CD4-positive, alpha-beta T cell treated with Interleukin-15 for 1 hour (primary cell): ENCODE measurements at places on chromosomes 12 and 14.

- DNase-seq, result no peak
Measured at GRCh38 chr12:71236133-71236660, 78.4 kb upstream of the TSPAN8 start.

GRCh38 chr12:120118321-120119061, 1.9 kb upstream of the RAB35 start:
- DNase-seq, result no peak

- DNase-seq, result no peak
Measured at GRCh38 chr14:65631040-65631439, 218.5 kb downstream of the FUT8 start.

GRCh38 chr14:31449971-31450610, 7.2 kb downstream of the DTD2 start:
- no peak for DNase-seq

DNA sequence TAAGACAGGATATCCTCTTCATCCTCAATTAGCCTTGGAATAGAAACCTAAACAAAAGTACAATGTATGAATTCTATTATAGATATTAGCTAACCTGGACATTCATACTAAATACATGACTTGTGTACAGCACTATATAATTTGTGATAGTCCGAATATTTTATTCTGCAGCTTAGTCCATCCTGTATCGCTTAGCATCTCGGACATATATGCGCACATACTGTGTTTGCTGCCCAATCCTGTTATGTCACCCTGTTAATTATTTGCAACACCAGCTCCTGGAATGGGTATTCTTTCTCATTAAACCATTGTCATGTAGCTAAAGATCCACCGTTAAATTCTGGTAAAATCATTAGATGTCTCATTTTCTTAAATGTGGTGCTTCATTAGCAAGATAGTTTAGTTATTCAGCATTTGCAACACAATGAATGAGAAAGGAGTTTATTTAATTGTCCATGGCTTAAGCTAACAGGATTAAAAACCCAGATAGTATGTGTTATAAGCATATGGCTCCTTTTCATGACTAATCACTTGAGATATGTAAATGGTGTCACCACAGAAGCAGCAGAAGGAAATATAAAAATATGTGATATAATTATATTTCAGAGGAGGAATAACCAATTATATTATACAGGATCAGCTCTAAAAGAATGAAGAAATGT, 156.0 kb upstream of the ARHGAP5 start:
- no peak for DNase-seq

DNA sequence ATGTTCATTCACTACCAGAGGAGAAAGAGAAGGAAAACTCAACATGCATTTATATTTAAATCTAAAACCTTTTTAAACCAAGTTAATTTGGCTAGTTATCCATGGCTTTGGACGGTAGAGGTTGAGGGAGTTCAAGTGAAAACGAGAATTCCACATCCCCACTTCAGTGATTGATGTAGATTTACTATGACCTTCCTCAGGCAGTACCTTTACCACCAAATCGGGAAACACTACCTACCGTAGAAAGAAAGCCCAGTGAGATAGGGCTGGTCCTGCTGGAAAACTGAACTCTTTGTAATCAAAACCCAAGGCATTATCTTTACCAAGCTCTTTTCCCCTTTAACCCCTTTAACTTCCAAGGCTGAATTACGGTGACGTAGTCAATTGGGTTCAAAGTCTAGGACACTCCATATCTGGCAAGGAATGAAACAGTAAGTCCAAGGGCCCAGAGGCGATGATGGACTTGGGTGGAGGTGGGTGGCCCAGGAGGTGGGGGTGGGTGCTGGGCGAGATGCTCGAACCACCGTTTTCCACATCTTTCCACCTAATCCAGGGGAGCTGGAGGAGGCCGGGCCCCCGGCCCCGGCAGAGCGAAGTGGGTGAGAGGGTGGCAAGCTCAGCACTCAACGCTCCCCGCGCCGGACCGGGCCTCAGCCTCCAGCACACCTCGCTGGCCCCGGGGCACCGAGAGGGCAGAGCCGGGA, 618 bp downstream of the SEC23A start:
- DNase-seq, result no peak
